ENCODE measurements at places on chromosomes 5 and 9.

GRCh38 chr9:101536938-101537337 is 3.3 kb downstream of the RNF20 start:
- DNase-seq: no peak

GRCh38 chr5:133612249-133612860 is at the start of gene FSTL4:
TSS of gene FSTL4 (minus strand) at chr5:133612541.
- DNase-seq: no peak

- DNase-seq: no peak
These were observed 61.4 kb downstream of the CERT1 start for GRCh38 chr5:75450069-75450468.

DNA sequence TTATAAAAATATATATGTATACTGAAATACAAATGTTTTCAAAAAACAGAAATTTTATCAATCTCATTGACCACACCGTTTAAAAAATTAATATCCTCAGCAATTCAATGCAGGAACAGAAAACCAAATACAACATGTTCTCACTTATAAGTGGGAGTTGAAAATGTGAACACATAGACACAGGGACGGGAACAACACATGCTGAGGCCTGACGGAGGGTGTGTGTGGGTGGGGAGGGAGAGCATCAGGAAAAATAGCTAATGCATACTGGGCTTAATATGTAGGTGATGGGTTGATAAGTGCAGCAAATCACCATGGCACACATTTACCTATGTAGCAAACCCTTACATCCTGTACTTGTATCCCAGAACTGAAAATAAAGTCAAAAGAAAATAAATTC is 409.5 kb downstream of the MLLT3 start:
- no peak for DNase-seq

DNA sequence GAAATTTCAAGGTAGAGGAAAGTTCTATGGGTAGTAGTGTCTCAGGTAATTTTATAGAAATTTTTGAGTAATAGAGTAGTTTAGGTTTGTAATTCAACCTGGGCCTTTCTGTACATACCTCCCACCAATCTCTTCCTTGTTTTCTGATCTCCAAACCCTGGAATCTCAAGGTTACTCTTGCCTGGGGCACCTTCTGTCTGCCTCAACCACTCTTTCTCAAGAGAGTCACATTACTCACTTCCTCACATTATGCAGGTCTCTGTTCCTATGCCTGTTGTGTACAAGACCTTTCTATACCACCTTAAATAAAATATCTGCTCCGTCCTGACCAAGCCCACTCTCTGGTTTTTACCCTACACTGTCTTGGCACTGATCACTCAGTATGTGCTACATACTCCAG is 412.6 kb upstream of the CTNND2 start:
- no peak for DNase-seq

- no peak for DNase-seq
These were observed 1.6 kb downstream of the SREK1IP1 start for GRCh38 chr5:64766941-64767340.

DNA sequence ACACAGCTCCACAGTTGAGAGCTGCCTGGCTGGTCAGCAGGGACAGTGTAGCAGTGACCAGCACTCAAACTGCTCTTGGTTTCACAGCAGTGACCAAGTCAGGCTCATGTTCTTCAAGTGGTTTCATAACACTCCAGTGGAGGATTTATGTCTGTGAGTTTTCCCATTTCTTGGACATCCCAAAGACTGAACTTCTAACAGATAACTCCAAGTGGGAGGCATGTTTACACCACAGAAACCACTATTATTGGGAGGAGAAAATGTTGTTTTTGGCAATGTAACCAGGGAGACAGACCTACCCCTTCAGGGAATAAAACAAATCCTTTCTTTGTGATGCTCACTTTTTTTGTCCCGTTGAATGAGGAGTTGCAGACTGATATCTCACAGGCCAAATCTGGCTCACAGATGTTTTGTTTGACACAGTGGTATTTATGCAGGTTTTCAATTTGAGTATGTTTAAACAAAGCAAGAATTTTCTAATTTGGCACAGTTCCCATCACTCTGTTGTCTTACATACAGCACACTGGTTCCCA is 141.5 kb downstream of the RMI1 start:
- no peak for DNase-seq

- DNase-seq: no peak
These were observed 7.8 kb upstream of the PURA start for GRCh38 chr5:140106101-140106500.

DNA sequence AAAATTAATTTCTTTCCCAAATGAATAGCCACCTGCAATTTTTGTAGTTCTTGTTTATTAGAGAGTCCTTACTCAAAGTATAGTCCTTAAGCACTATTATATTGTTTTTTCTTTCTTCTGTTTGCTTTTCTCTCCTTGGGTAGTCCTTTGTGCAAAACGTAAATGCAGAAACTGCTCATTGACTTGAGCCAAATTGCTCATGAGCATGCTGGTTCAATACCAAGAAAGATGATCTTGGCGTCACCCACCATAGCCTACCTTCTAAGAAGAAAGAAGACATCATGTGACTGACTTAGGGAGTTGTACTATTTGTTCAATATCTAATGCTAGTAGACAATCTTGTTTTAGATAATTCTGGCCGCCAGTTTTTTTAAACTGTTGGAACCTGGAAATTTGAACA is 248.8 kb upstream of the DMRT1 start:
- DNase-seq: no peak

DNA sequence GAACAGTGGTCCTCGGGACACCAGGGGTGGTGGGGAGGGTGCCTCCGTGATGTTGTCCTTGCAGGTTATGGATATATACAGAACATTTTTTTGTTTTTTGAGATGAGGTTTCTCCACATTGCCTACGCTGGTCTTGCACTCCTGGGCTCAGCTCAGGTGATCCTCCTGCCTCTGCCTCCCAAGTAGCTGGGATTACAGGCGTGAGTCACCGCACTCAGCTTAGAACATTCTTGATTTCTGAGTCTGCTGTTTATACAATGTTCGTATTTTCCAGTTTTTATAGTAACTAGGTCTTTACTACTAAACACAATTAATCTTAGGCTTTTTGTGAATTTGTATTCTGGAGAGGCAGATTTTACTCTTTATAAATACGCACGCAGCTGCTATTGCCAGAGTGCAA is 6.0 kb downstream of the PMPCA start:
- no peak for DNase-seq

DNA sequence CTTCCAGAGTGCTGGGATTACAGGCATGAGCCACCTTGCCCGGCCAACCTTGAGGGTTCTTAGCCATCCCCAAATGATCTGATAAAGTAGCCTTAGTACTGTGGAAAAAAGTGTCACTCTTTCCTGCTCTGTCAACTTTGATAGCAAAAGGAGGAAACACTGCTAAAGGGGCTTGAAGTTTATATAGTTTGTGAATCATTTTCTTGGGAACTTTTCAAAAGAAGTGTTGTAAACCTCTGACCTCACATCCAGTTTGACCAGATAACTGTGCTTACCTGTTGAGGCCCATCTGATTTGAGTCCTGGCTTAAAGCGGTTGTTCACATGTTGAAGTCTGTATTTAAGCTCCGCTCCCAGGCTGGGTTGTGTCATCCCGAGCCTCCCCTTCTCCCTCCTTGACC is 303.3 kb downstream of the DOCK8 start:
- no peak for DNase-seq

DNA sequence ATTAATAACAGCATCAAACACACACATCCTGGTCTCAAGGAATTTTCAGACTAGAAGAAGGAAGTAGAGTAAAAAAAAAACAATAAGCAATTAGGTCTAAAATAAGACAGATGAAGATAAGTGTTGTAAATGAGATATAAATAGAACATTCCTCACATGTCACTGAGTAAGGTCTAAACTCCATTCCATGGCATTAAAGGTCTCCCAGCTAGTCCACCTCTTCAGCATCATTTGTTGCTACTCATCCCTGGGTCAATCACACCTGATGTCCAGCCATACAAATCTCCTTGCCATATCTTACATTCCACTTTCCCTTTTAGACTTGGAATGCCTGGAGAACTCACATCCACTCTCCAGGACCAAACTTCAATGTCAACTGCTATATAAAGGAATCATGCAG is 214.1 kb upstream of the KLF4 start:
- DNase-seq: no peak

DNA sequence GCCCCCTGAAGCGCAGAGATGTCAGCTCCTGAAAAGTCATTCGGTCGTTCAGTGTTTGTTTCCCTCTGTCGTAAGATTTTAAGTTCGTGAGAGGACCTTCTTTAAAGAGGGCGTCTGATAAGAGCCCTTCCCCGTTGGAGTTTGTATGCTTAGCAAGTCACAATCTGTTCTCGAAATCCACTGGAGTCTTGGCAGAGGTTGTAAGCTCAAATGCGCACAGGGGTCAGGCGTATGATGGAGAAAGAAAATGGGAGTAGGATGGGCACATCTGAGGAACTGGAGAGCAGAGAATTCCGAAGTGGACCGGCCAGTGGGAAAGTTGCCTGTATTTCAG is 710 bp downstream of the HSD17B4 start:
- DNase-seq: no peak

DNA sequence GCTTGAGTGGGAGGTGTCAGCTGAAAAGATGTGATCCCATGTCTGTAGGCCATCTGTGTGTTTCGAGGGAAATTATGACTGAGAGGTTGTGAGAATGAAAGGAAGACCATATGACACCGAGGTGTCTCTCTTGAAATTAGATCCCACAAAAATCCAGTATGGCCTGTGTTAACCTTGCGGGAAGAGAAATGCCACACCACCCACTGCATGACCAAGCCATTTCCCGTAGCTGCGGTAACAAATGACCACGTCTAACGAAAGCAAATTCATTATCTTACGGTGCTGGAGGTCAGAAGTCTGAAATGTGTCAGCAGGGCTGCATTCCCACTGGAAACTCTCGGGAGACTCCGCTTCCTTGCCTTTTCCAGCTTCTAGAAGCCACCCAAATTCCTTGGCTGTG is 11.6 kb downstream of the C9orf57 start:
- no peak for DNase-seq

GRCh38 chr5:24623031-24623430 is 21.7 kb downstream of the CDH10 start:
- no peak for DNase-seq

DNA sequence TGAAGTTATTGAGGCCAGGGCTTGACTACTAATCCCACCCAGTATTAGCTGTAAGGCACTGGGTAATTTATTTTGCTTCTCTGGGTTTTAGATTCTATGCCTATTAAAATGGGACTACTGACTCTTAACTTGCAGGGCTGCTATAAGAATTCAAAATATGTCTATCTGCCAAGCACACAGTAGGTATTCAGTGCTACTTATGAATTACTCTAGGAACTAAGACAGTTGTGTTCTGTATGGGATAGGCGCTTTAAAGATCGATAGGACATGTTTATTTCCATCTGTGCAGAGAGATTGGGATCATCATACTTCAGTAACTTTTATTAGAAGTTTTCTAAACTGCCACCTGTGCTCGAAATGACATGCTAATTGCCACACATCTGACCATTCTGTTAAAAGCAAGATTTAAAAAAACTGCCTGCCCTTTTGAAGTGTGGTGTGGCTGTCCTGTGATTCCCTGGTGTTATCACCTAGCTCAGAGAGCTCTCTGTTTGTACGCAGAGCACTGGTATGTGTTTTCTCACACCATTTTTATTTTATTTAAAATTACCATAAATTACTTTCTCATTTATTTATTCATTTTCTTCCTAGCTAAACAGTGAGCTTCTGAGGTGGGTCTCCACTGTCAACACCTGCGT is 58.7 kb downstream of the FYB1 start:
- DNase-seq: no peak

GRCh38 chr5:56433039-56433617 is 200.0 kb upstream of the ANKRD55 start:
- DNase-seq: no peak

DNA sequence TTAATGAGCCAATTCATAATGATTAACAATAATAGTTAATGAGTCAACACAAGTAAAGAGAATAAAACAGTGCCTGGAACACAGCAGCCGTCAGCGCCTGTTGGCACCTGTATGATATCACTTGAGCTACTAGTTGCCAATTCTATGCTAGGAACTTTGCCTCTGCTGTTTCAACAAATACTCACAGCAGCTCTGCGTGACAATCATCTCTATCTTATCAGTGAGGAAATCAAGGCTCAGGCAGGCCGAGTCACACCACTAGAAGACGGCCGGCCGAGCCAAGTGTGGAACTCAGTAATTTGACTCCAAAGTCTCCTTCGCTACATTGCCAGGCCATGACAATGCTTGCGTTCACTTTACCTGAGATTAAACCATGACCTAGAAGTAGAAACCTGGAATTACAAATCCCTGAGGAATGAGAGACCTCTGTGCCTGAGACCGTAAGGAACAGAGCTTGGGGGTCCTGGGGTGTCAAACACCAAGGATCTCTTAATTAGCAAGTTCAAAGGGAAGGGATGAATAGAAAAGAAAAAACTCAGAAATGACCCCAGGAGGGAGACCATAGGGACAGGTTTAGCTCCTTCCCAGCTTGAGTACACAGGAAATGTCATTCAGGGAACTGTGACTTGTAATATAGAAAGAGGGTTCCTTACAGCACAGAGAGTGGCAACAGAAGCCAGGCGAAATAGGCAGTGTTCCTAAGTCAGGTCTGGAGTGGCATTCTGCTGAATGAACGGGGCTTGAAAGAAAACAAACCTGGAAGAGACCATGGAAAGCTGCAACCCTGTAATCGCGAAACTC is 109.1 kb downstream of the SUSD1 start:
- no peak for DNase-seq

- no peak for DNase-seq
These were observed 92.9 kb upstream of the MAST4 start for GRCh38 chr5:66503203-66503789.

- no peak for DNase-seq
These were observed 24.4 kb upstream of the VDAC1 start for GRCh38 chr5:134029156-134029555.

GRCh38 chr5:153896701-153897100 is 142.0 kb downstream of the FAM114A2 start:
- no peak for DNase-seq

DNA sequence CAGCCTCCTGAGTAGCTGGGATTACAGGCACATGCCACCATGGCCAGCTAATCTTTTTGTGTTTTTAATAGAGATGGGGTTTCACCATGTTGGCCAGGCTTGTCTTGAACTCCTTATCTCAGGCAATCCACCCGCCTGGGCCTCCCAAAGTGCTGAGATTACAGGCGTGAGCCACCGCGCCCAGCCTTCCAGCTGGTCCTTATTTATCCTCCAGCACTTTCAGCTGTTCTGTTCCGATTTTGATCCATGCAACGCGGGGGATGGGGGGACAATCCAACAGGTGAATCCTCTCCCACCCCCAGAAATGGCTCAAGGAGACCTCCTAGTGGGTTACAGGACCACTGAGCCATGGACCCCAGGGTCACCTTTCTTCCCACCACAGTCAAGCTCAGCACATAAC is 14.7 kb upstream of the CDKN2AIPNL start:
- DNase-seq: no peak

- DNase-seq: no peak
These were observed 218.4 kb downstream of the PCSK1 start for GRCh38 chr5:96214442-96215197.

GRCh38 chr5:6496636-6497035 is 48.0 kb downstream of the UBE2QL1 start:
- DNase-seq: no peak

GRCh38 chr5:172530878-172531703 is 76.8 kb upstream of the SH3PXD2B start:
- no peak for DNase-seq
